ENCODE measurements at places on chromosomes 11 and 22.
A peak's percentile ranks its signal among the peaks of the same experiment; 100 is the strongest.

DNA sequence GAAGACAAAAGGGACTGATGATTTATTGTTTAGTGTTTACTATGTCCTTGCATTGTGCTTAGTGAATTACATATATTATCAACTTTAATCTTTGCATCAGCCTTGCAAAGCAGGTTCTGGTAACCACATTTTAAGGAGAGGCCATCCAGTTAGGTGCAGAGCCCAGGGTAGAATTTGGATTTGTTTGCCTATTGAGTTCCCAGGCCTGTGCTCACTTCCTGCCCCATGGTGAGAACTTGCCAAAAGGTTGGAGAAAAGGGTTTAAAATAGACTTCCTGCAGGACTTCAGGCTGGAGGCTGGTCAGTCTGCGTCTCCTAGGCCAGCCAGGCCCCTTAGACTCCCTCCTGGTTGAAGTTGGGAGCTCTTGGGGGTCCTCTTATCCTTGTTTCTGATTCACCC is 72.1 kb downstream of the ATXN10 start:
- DNase-seq = no peak

DNA sequence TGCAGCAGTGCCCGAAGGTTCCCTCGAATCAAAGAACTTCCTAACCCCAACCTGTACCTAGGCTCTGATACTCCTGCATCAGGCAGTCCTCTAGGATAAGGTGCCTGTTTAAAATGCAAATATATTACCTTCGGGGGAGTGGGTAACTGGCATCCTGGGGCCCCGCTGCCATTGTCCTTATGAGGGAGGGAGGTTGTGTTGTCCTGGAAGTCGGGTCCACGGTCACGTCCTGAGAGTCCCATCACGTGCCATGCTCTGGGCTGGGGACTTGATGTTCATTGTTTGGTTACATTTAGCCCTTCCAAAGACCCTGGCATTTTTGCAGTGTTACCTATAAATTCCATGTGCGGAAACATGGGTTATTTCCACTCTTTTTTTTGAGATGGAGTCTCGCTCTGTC is 67.6 kb downstream of the PARVB start:
- DNase-seq = no peak

- peak; percentile 77 for DNase-seq
Observed at GRCh38 chr11:20110908-20111669, 49.2 kb downstream of the DBX1 start.

DNA sequence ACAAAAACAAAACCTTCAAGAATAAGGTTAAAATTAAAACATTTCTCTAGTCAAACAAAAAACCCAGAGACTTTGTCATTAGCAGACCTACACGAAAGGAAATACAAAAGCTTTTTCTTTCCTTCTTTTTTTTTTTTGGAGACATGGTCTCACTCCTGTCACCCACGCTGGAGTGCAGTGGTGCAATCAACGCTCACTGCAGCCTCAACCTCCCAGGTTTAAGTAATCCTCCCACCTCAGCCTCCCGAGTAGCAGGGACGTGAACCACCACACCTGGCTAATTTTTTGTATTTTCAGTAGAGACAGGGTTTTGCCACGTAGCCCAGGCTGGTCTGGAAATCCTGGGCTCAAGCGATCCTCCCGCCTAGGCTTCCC is 30.5 kb downstream of the PLA2G6 start:
- no peak for DNase-seq

- DNase-seq = peak; percentile 15
Observed at GRCh38 chr11:90288212-90288821, 65.5 kb upstream of the CHORDC1 start.

GRCh38 chr11:17768547-17768946 is 34.0 kb downstream of the KCNC1 start:
- DNase-seq = no peak

GRCh38 chr22:46611189-46611588 is 9.0 kb upstream of the GRAMD4 start:
- no peak for DNase-seq

DNA sequence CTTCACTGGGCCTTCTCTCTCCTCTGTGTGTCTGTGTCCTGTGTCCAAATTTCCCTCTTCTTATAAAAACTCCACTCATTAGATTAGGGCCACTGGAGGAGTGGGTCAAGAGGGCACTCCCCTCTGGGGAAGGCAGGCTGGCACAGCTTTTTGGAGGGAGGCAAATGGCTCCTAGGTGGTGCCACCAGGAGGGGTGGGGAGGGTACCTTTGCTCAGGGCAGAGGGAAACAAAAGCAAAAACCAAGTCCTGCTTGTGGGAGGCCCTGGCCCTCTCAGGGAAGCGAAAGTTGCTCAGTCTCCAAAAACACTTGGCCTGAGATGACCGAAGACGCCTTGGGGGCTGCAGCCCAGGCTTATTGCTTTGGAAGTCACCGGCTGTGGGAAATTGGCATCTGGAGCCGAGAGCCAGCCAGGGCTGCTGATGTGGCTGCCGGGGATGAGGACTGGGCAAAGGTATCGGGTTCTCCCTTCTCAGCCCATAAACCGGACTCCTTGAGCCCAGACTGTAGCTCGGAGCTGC is 48.2 kb upstream of the ANO1 start:
- DNase-seq = no peak

DNA sequence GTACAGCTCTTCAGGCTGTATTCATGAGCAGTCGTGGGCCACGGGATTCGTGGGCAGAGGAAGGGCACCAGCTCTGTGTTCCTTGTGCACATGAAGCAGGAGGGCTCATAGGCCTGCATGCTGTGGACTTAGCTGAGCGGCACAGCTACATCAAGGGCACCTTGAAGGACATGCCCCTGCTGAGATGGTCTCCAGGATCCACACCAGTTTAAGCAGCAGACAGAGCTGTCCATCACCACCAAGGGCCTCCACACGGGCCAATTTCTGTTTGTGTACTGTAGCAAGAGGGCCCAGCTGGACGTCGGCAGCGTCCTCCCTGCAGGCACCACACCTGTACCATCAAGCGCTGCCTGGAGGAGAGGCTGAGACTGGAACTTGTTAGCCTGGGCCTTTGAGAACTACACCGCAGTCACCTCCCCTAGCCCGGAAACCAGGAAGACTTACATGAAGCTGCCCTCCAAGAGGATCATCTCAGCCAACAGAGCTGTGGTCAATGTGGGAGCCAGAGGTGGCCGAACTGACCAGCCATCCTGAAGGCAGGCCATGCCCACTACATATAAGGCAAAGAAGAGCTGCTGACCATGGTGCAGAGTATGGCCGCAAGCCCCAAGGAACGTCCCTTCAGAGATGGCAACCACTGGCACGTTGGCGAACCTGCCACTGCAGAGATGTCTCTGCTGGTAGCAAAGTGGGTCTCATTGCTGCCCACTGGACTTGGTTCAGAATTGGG is 32.7 kb upstream of the GNB1L start:
- DNase-seq = no peak

GRCh38 chr11:108958368-108959104 is 293.7 kb downstream of the DDX10 start:
- DNase-seq = peak; percentile 88

DNA sequence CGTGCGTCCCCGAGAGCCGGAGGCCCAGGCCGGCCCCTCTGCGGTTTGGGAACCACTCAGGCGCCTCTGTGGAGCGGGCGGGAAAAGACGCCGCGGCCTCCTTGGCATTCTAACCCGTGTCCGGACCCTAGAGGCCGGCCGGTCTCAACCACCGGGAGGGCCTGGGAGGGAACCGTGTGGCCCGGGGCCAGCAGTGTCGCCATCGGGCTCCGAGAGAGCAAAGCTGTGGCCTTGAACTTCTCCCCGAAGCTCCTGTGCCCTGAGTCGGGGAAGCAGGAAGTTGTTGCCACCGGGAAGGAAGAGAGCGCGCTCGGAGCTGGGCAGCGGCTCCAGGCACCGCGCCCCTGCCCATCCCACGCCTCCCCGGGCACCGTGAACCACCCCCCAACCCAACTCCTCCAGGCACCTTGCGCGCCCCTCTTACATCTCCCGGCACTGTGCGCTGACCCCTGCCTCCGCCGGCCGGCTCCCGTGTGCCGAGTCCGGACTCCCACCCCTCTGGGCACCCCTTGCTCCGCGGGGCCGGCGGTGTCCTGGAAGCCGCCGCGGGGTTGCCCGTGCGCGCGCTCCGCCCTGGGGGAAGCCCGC is 80.0 kb upstream of the PPARA start:
- DNase-seq = peak; percentile 28

DNA sequence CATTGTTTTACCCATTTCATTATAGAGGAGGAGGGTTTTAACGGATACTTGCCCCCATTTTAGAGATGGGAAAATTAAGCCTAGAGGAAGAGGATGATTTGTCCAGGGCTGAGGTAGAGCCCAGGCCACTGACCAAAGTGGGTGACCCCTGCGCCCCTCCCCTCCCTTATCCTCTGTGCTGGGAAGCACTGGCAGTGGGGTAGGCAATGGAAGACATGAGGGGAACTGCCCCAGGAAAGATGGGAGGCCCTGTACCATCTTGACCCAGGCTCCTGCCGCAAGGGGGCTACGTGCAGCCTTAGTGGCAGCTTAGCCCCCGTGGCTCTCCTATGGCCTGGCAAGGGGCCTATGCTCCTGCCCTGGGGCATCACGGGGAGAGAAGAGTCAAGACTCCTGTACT is 76.4 kb upstream of the MYOD1 start:
- DNase-seq = no peak

DNA sequence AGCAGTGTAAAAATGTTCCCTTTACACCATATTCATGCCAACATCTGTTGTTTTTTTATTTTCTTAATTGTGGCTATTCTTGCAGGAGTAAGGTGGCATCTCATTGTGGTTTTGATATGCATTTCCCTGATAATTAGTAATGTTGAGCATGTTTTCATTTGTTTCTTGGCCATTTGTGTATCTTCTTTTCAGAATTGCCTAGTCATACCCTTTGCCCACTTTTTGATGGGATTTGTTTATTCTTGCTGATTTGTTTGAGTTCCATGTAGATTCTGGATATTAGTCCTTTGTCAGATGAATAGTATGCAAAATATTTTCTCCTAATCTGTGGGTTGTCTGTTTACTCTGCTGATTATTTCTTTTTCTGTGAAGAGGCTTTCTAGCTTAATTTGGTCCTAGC is 98.9 kb upstream of the SERPIND1 start:
- no peak for DNase-seq

DNA sequence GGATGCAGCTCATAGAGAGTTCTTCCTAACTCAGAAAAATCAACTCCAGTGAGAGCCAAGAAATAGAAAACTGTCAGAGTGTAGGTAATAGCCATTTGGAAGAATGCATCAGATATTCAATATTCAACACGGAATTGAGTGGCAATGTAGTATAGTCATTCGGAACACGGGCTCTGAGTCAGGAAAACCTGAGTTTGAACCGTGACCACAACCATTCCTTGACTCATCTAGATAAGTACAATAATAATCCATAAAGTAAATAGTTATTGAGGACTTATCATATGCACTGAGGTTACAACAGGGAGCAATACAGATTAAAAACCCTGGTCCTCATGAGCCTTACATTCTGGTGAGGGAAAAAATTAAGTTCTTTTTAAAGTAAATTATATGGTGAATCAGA is 62.6 kb upstream of the PHF21A start:
- DNase-seq = no peak

DNA sequence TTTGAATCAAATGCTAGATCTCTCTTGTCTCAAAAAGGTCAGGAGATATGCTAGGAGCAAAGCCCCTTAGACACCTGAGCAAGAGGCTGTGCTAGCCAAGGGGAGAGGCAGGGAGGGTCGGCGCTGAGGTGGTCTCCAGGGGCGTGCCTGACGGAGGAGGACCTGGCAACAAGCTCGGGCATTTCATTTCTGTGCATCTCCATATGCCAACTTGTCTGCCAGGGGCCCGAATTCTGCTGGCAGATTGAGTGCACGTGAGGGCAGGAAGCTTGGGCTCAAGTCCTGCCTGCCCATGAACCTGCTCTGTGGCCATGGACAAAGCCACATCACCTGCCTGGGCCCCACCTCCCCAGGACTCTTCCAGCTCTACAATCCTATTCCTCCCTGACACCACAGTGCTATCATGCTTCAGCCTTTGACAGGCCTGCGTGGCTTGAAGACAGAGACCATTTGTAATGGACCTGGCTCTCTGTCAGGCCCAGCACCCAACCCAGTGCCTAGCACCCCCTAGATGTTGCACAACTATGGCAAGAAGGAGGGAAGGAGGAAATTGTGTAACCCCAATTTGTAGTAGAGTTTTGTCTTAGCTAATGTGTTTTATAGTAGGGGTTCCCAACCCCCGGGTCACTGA is 16.3 kb upstream of the VSIG10L2 start:
- DNase-seq = no peak

DNA sequence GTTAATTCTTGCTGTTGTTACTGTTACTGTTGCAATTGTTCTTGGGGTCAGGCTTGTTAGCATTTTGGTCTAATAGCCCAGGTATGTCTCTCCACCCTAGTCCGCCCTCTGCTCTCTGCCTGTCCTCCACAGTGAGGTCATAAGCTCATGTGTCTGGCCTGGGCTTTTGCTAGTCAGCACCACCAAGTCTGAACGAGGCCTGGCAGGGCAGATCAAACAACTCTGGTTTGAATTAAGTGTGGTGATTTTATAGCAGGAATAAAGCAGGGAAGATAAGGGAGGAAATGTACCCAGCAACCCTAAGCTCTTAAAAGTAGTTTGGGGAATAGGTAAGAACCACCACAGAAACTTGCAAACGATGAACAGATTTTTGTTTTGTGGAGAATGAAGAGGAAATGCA is 98.7 kb downstream of the ABTB2 start:
- no peak for DNase-seq

- no peak for DNase-seq
Observed at GRCh38 chr11:78100676-78101472, 21.2 kb upstream of the NDUFC2 start.

GRCh38 chr11:62140304-62141110 is 16.7 kb downstream of the INCENP start:
- DNase-seq = no peak
